ENCODE measurements at places on chromosomes 4 and X. TPM values are rescaled to one million over a fixed set of nuclear protein-coding genes. Genes with fewer than 3 reads are reported as not detected.

ARMCX2 gene
- 44.7 TPM for total RNA-seq

SLC16A2 gene
- 1.3 TPM for total RNA-seq

PCDH18 gene
- total RNA-seq, result 0.21 TPM

CT45A1 gene
- not detected for total RNA-seq

RBMX gene
- total RNA-seq, result 220 TPM

GLRB gene
- total RNA-seq, result 4.8 TPM

CXCL5 gene
- 1.3 TPM for total RNA-seq

OPRPN gene
- not detected for total RNA-seq

MEPE gene
- total RNA-seq, result not detected

GAGE12F gene
- total RNA-seq, result not detected

- no peak for DNase-seq
Observed at GRCh38 chr4:112289407-112290253, 3.9 kb upstream of the TIFA start.

DNA sequence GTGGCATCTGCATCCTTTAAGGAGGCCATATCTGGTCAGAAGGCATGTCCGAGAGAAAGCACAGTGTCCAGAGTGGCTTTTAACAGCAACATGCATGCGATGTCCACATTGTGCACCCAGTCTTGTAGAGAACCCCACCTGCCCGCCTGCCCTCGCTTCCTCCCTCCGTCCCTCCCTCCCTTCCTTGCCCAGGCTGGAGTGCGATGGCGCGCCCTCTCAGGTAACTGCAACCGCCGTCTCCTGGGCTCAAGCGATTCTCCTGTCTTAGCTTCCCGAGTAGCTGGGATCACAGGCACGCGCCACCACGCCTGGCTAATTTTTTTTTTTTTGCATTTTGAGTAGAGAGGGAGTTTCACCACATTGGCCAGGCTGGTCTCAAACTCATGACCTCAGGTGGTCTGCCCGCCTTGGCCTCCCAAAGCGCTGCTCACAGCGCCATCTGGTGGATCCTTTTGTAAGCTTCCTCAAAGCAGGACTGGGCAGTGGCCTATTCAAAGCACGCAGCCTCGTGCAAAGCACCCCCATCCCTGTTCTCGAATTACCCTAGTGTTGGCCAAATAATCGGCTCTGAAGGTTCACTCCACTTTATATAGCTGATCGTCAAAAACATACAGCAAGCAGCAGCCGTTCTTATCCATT lies 15.0 kb downstream of the BRCC3 start:
- DNase-seq, result no peak

DNA sequence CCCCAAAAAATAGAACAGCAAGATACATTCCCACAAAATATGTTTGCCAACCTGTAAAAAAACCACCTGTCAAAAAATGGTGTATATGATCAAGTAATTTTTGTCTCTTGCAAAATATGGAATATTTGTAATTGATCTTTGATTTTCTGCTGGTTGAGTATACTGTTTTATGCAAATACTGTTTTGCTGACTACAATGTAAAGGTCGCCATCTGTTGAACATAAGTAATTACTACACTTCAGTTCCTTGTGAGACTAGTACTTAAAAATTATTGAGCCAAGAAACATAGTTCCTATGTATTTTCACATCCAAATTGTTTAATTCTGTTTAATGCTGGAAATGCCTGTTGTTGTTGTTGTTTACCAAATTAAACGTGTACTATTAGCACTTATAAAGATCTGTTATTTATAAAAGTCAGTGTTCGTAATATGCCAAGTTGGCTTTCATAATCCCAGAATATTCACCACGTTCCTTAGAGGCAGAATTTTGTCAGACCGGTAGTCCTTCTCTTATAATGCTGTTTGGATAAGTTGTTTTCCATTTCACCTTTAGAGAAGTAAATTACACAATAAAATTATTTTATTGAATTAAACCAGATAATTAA lies 144.2 kb downstream of the PDLIM5 start:
- DNase-seq, result no peak

DNA sequence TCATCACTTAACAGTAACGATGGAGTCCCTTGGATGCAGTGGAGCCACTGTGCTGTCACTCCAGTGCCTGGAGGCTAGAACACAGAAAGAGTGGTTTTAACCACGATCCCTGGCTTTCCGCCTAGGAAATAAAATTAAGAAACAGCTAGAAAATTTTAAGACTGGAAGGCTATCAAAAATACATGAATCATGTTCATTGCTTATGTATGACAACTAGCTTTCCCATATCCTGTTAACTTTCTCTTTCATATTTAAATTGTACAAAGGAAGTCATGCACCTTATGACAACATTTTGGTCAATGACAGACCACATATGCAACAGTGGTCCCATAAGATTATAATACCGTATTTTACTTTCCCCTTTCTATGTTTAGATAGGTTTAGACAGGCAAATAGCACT lies 115.1 kb downstream of the GALNTL6 start:
- DNase-seq, result no peak

- DNase-seq, result peak; percentile 17
Observed at GRCh38 chrX:52574416-52575275, 57.8 kb upstream of the XAGE1B start.

- DNase-seq, result no peak
Observed at GRCh38 chr4:8133897-8134563, 24.6 kb downstream of the ABLIM2 start.

GRCh38 chr4:138869631-138870030 lies 145.9 kb upstream of the NOCT start:
- no peak for DNase-seq

DNA sequence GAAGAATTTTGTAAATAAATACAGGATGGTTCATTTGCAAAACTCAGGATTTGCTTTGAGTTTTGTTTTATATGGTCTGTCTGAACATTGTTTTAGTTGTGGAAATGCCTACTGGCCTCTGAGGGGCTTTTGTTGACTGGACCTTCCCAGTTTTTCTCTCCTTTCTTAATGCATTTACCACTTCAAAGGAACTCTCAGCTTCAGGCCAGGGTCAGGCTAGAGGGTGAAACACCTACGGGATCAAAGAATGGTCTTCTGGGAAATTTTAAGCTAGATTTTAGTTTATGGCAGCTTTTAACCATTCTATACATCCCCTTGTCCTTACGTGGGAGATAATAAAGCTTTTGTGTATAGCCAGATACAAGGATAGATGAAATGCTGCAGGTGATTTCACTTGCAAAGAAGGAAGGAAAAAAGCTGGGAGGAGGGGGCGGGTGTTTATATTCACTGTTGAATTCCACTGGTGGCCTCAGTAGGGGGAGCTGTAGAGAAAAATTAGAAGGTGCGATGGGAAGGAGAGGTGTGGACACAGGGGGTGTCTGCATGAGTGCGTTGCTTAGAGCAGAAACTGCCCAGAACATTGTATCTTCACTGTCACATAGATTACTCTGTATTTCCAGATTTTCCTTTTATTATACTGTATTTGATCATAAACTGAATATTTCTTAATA lies 151.8 kb downstream of the TSPAN5 start:
- DNase-seq, result no peak

DNA sequence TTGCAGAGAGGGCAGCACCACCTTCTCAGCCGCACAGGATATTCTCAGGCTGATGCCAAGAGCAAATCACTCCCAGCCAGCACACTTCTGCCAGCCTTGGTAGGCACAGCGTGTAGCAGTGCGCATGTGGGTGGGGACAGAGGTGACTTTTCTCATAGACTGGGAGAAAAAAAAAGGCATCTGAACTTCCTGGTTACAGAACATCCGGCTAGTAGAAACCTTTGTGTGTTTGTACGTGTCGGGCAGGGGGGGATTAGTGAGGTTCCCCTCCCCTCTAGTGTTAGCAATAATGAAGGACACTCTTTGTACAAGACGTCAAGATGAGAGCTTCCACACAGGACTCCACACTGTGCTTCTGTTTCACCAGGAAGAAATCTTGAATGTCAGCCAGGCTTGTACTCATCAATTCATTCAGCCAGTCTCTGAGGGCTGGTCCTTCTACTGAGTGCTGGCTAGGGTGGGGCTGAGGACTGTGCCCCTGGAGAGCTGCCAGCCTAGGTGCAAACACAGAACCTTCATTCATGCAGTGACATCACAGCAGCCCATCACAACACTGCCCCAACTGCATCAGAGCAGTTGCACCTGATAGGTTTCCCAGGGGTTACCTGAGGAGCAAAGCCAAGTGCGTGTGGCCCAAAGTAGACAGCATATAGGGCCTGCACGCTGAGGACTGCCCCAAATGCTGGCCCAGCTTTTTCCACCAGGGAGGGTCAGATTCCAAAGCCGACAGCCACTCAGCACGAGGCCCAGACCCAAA lies 34.7 kb downstream of the SLC25A5 start:
- DNase-seq, result no peak

- DNase-seq, result no peak
Observed at GRCh38 chr4:76283900-76284299, 22.6 kb upstream of the STBD1 start.

DNA sequence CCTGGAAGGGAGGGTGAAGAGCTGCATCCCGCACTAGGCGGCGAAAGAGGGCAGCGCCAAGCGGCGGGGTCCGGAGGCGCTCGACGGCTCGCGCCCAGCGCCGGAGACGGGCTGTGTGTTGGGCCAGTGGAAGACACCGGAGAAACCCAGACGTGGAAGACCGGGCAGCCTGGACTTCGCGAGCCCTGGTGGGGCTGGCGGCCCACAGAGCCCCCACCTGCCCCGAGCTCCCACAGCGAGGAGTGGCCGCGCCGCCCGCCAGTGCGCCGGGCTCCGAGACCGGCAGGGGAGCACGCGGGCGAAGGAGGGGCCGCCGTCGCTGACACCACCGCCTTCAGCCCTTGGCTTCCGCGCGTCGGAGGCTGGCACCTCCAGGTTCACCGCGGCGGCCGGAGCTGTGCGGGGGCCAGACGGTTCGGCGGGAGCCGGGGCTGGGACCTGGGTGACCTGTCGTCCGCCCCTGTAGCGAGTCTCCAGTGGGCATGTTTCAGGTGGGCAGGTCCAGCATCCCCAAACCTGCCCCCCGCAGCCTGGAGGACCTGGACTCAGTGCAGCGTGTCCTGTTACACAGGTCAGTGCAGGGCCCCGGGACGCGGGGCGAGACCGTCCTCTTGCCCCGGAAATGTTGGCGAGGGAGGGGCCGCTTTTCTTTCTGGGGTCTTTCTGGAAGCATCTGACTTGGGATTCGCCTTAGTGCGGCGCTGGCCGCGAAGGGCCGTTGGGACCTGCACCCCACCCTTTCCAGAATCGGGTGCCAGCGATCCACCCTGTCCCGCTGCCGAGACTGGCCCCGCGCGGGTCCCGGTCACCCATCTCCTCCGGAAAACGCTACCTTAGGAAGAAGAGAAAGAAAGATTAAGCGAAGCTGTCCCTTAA lies 9.6 kb upstream of the INTU start:
- DNase-seq, result no peak

DNA sequence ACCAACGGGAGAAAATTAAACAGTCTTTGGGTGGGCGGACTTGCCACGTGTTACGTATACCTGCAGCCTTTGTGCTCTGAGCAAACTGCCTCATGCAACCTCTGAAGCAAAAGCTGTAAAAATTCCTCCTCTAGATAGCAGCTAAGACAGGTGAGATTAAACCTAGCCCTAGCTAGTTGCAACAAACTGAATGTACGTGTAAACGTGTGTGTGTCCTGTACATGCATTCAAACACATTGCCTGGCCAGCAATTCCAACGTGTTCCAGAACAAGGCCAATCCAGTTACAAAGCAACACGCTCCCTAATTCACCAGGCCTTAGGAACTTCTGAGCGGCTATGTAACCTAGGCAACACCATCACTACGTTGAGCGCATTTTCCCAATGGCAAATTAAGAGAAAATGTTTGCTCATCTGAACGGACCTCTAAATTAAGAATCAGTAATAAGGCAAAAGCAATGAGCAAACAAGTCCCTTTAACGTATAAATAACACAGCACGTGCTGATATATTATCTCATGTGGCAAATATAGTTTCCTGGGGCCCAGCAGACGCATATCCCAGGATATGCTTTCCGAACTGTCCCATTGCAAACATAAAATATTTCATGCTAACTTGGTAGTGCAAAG lies 792 bp downstream of the PPID start:
- no peak for DNase-seq

GRCh38 chr4:126136922-126137781 lies 822.4 kb downstream of the FAT4 start:
- no peak for DNase-seq

GRCh38 chr4:186553717-186554116 lies 1.6 kb downstream of the MTNR1A start:
- DNase-seq, result no peak

DNA sequence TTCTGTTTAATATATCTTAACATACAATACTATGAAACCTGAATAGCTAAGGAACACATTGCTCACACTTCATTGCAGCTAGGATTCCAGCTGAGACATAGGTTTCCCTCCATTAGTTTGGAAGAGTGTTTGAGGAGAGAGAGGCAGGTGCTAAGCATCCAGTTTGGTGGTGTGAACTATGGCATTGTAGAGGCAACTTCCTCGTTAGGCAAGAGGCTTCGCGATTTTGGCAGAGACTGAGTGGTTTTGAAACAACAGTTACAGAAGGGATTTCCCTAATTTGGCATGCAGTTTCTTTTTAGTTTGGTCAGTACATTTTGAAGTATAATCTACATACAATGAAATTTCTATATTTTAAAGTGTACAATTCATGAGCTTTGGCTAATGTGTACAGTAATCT lies 117.1 kb upstream of the BMP3 start:
- no peak for DNase-seq

- DNase-seq, result no peak
Observed at GRCh38 chr4:169428376-169428775, 157.6 kb upstream of the SH3RF1 start.
